ENCODE measurements at places on chromosomes 5 and 9.
A peak's percentile ranks its signal among the peaks of the same experiment; 100 is the strongest.

DNA sequence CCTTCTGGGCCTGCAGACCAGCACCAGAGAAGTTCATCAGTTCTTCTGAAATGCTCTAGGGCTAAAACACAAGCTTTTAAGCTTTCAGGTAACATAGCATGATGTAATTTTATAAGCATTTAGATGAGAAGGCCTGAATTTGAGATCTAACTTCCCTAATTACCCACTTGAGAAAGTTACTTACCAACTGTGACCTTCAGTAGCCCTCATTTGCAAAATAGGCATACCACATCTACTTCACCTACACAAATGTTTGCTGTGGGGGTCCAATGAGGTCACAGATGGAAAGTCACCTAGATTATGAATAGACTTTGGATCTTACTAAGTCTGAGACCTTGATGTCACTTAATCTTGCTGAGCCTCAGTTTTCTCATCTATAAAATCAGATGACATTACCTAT is 36.5 kb downstream of the FBXO10 start:
- no peak for DNase-seq

- no peak for DNase-seq
Measured at GRCh38 chr5:128228008-128228407, 144.4 kb downstream of the SLC12A2 start.

DNA sequence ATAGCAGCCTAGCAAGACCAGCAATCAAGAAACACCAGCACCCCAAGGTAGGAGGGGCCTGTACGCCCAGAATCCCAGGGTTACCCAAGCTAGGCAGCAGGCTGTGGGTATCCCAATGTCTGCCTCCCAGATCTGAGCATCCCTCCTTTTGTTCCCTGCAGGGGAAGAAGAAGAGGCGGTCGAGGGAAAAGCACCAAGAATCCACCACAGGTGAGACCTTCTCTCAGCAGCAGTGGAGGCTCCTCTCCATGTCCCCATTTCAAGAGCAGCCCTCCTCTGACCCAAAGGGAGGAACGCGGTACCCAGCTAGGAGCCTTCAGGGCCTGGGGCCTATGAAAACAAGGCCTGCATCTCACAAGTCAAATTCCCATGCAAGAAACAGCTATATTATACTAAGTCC is 28.9 kb downstream of the TCF7 start:
- no peak for DNase-seq

DNA sequence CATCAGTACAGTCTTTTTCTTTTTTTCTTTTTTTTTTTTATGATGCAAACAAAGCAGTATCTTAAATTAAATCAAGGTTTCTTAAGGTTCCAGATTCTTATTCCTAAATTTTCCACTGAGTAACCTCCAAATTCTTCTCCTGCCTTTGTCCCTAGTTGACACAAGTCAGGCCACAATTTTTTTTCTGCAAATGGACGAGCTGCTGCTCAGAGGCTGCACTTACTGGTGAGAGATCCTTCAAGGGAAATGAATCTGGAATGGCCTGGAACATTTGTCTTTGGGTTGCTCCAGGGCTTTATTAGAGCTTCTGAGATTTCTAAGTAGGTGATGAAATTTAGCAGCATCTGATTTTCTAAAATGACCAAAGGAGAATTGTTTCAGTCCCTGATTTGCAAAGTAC is 39.3 kb downstream of the PIK3R1 start:
- no peak for DNase-seq

DNA sequence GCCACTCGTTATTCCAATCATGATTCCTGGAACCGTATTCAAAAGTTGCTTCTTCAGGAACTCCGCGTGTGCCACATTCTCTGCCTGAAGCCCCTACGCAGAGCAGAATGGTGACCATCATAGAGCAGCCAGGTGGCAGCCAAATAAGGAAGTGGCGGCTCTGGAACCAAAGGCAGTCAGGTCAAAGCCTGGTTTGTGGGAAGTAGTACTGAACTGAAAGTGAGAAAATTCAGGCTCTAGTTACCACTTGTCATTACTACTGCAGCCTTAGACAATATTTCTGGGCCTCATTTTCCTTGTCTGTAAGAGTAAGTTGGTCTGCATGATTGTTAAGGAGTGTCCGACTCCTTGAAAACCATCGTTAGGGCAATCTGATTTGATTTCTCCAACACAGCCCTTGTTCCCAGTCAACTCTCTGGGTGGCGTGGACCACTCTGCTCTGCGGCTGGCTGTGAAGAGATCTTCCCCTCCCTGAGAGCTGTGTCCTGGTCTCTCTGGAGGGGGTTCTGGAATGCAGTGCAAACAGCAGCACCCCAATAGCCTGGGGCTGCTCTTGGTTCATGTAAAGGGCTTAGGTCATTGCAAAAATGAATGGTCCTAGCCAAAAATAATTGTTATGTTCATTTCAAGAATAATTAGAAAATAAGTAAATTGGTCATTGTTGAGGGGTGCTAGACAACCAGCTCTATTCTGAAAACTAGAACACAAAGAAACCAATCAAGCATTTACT is 102.4 kb downstream of the MED27 start:
- no peak for DNase-seq

DNA sequence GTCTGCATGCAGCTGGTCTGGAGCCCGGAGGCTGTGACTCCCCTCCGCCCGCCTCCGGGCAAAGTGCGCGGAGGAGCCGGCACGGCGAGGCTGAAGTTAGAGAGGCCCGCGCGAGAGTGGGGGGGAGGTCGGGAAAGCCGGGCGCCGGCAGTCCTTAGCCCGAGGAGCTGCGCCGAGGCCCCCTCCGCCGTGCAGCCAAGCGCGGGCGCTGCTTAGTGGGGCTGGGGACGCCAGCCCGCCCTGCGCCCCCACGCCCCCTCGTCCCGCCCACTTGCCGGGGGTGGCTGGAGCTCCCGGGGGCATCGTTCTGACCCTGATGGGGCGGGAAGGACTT is 403 bp downstream of the NINJ1 start:
- DNase-seq, result no peak

DNA sequence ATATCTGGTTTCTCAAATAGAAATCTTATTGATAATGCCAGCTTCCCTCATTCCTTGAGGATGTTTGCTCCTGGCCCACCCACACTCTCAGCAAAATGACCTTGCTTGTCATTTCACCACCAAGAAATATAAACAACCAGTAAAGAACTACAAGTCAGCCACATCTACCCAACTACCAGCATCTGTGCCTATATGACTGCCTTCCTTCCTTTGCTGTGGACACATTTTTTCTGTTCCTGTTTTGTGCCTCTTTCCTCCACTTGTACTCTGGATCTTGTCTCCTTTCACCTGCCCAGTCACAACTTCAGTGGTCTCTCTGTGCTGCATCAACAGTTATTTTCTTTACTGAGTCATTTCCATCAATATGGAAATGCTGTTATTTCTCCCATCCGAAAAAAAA is 20.3 kb downstream of the KIF2A start:
- no peak for DNase-seq

GRCh38 chr5:124537107-124537506 is 209.3 kb downstream of the ZNF608 start:
- no peak for DNase-seq

DNA sequence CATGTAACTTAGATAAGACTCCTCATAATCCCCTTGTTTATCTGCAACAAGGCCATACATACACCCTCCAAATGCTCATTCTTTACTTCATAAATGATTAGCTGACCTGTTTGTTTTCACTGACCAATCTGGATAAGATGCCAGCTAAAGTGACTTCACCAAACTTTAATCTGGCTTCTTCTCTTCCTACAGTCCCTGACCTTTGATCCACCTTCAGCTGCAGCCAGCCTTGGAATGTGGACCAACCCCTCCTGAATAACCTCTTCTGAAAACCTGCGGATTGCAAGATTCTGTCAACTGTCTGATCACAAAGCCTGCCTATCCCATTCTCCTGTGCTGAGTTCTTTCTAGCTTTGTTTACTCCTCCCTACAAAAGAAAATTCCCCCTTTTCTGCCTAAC is 476.8 kb downstream of the LRRC70 start:
- no peak for DNase-seq

- DNase-seq, result no peak
Measured at GRCh38 chr5:157457391-157457790, 2.6 kb upstream of the NIPAL4 start.

- DNase-seq, result no peak
Measured at GRCh38 chr9:119986713-119987112, 593.3 kb downstream of the CDK5RAP2 start.

DNA sequence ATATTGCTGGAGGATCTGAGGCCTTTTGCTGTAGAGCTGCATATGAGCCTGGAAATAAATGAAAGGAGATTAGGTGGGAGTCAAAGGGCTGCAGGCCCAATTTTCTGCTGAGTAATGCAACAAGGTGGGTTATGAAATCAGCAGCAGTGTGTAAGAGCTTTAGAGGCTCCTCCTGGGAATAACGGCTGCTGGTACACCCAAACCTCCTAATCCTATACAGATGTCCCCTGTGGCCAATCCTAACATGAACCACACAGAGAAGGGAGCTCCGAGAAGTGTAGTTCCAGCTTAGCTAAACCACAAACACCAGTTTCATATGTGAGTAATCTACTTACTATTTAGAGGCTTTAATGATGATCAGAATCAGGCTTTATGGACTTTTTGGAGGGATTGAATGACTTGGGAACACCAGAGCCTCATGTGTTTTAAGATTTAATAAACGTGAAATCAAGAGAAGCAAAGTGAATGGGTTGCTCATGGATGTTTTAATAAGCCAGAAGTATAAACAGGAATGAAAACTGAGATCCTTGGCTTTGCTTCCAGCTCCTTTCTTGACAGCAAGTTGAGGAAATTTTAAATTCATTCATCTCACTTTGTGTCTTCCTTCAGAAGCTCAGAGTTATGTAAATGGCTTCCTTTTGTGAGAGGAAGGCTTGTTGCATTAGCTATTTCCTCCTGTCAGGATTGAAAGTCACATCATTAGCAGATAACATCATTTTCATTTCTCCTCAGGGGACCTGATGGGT is 437.5 kb downstream of the TMEM232 start:
- DNase-seq, result no peak

DNA sequence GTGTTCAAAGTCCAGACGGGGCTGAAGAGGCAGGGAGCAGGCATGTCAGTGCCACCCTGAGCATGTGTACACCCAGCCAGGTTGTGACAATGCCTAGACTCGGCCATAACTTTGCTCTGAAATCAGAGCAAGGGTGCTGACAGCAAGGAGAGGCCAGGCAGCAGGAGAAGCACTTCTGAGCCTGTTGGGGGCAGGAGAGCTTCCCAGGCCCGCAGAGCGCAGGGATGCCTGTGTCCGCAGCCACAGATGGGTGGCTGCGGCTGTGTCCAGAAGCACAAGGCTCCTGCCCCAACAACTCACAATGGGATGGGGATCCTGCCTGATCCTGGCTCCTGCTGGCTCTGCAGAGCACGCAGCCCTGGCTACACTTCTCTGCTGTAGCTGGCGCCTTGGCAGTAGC is 373.9 kb downstream of the CHSY3 start:
- DNase-seq, result no peak

- no peak for DNase-seq
Measured at GRCh38 chr9:96663506-96664120, 8.5 kb upstream of the PRXL2C start.

DNA sequence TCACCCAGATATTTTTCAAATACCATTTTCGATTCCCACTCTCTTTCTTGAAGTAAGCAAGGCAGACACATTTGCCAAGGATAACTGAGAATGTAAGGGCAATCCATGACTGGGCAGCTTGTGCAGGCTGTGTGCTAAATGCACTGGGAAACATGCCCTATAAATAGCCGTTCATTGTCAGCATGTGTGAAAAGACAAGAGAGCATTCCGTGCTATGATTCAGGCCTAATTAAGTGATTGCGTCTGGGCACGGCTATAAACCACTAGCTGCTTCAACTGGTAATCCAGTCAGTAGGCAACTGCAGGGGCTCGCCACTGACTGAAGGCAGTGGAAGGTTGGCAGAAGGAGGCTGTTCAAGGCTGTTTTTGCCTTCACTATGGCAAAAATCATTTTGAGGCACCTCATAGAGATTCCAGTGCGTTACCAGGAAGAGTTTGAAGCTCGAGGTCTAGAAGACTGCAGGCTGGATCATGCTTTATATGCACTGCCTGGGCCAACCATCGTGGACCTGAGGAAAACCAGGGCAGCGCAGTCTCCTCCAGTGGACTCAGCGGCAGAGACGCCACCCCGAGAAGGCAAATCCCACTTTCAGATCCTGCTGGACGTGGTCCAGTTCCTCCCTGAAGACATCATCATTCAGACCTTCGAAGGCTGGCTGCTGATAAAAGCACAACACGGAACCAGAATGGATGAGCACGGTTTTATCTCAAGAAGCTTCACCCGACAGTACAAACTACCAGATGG is at the start of gene HSPB3:
Gene HSPB3, plus strand, starts transcription at position 287 of the 745 bp plus-strand sequence. Its CDS starts 91 bp downstream, at position 378.
- no peak for DNase-seq

- peak; percentile 67 for DNase-seq
Measured at GRCh38 chr5:177501874-177502678, 4.7 kb upstream of the PDLIM7 start.

DNA sequence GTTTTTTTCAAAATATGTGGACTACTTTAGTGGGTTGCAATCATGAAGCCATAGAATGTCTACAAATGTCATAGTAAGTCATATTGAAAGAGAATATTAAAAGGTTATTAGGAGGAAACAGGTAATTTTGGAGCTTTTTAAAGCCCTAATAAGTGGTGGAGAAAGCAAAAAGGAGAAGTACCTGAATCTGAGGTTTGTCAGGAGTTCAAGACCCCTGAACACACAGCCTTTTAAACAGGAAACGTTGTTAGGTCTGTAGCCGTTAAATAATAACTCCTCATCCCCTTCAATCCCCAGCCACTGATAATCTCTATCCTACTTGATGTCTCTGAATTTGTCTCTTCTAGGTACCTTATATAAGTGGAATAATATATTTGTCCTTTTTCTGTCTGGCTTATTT is 51.1 kb downstream of the SPEF2 start:
- no peak for DNase-seq

DNA sequence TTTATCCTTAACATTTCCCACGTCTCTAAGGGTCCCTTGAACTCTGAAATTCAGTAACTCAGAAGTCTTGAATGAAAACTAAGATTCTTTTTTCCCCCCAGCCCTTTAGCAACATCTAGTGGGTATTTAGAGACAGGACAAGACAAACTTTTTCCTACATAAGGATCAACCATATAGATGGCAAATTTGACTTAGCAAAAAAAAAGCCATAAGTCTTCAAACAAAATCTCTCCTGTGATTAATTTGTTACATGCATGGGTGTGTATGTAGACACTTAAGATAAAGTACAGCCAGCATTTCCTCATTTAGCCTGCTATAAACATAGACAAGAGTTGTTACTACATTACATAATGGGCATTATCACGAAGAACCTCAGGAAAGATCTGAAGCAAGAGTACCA is 29.1 kb upstream of the ANKRD31 start:
- no peak for DNase-seq

GRCh38 chr9:33049680-33050361 is 24.7 kb downstream of the DNAJA1 start:
- no peak for DNase-seq

GRCh38 chr9:82275258-82275927 is 286.8 kb downstream of the SPATA31D1 start:
- DNase-seq, result no peak

Data from GM12878 (cell line).